ENCODE measurements at places on chromosomes 4 and X. TPM values are rescaled to one million over a fixed set of nuclear protein-coding genes. Genes with fewer than 3 reads are reported as not detected.

DNA sequence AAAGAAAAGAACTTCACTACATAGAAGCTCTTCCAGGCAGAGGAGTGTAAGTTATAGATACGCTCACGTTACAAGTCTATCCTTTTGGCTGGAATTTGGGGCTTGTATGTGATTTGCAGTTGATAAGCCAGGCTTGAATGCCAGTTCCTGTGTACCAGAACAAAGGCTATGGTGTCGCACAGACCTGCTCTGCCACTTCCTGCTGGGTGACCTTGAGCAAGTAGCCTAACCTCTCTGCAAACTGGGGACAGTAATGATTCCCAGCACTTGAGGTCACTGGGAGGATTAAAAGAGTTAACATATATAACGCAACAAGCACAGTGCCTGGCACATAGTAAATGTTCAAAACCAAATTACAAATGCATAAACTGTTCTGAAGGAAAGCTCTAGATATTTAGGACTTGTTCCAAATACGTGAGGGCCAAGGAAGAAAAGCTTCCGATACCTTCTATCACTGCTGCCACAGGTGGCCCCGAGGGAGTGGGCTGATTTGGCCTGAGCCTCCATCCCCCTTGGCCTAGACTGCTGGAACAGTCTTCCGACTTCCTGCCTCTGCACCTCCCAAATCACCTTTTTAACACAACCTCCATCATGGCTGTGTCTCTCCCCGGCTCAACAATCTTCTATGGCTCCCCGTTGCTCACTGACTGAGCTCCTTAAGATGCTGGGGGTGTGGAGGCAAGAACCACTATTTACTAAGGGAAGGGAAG lies 1.3 kb upstream of the SOWAHD start:
- H3K27ac ChIP-seq = peak overlapping the region; percentile 98
- no peaks in the 10 kb centered on the region for H3K36me3 ChIP-seq
- no peaks in the 10 kb centered on the region for H3K27me3 ChIP-seq
- no peak for DNase-seq

DNA sequence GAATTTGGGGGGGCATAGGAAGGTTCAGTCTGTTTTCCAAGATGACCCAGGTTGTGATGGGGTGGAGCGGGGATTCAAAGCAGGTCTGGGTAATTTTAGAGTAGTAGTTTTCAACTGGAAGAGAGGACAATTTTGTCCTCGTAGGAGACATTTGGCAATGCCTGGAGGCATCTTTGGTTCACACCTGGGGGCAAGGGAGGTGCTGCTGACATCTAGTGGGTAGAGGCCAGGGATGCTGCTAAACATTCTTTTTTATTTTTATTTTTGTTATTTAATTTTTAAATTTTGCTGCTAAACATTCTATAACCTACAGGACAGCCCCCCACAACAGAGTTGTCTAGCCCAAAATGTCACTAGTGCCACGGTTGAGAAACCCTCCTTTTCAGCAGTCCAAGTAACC lies 1.9 kb downstream of the RAB9A start:
- peak overlapping the region; percentile 84 for H3K27ac ChIP-seq
- peak overlapping the region; percentile 91 for H3K4me3 ChIP-seq
- DNase-seq = no peak

Gene PDE6B
- total RNA-seq = 15.0 TPM

Gene CXCL1
- not detected for total RNA-seq

Gene GAR1
- total RNA-seq = 21.0 TPM

Gene ADH7
- total RNA-seq = not detected

- H3K27ac ChIP-seq = no peak overlapping the region
- no peak overlapping the region for H3K4me3 ChIP-seq
- DNase-seq = no peak
Measured at GRCh38 chr4:181509073-181509472, 734.1 kb upstream of the TENM3 start.

GRCh38 chr4:143549928-143550327 lies 36.4 kb downstream of the SMARCA5 start:
- H3K36me3 ChIP-seq = peaks cover 78% of the 10 kb centered on the region
- no peak for DNase-seq
- peaks cover 8% of the 10 kb centered on the region for H3K4me1 ChIP-seq
- no peak overlapping the region for H3K4me3 ChIP-seq
- H3K27me3 ChIP-seq = no peaks in the 10 kb centered on the region
- no peak overlapping the region for H3K27ac ChIP-seq

- DNase-seq = no peak
- no peaks in the 10 kb centered on the region for H3K4me1 ChIP-seq
- H3K27ac ChIP-seq = no peak overlapping the region
- H3K27me3 ChIP-seq = no peaks in the 10 kb centered on the region
- H3K36me3 ChIP-seq = no peaks in the 10 kb centered on the region
- H3K4me3 ChIP-seq = no peak overlapping the region
Measured at GRCh38 chr4:178010596-178010995, 568.4 kb upstream of the AGA start.

- H3K36me3 ChIP-seq = no peaks in the 10 kb centered on the region
- peaks cover 5% of the 10 kb centered on the region for H3K4me1 ChIP-seq
- no peak for DNase-seq
- H3K27ac ChIP-seq = no peak overlapping the region
Measured at GRCh38 chrX:39730662-39731329, 367.0 kb downstream of the BCOR start.

- H3K27me3 ChIP-seq = no peaks in the 10 kb centered on the region
- peaks cover 46% of the 10 kb centered on the region for H3K36me3 ChIP-seq
- no peak for DNase-seq
- H3K4me1 ChIP-seq = peaks cover 37% of the 10 kb centered on the region
- peak overlapping the region; percentile 96 for H3K27ac ChIP-seq
Measured at GRCh38 chrX:119790977-119791436, 423 bp downstream of the RPL39 start.

Gene SMIM10L2A
- total RNA-seq = 0.10 TPM

Gene CNKSR2
- 15.7 TPM for total RNA-seq

Data from activated B cell treated with CpG ODN at 0.5 μM for 24 hours (primary cell).